ENCODE measurements at places on chromosomes 4 and X.

DNA sequence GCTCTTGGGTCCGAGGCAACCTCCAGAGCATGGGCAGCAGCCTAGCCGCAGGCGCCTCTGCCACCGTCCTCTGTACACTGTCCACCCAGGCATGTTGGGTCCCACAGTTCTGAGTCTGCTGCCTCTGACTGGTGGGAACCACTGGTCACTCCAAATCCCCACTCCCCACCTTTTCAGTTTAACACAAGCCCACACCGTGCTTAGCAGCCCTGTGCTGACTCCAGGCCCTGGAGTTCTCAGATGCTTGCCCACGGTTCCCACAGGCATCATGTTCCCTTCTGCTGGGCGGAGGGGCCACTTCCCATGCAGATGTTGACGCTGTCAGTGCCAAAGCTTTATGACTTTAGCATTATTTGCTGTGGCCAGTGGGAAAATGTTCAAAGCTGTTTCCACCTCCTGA, 104.5 kb downstream of the SCD5 start:
- peaks cover 5% of the 10 kb centered on the region for H3K27me3 ChIP-seq
- no peak for DNase-seq
- no peak overlapping the region for H3K27ac ChIP-seq
- no peaks in the 10 kb centered on the region for H3K36me3 ChIP-seq
- no peaks in the 10 kb centered on the region for H3K4me1 ChIP-seq

DNA sequence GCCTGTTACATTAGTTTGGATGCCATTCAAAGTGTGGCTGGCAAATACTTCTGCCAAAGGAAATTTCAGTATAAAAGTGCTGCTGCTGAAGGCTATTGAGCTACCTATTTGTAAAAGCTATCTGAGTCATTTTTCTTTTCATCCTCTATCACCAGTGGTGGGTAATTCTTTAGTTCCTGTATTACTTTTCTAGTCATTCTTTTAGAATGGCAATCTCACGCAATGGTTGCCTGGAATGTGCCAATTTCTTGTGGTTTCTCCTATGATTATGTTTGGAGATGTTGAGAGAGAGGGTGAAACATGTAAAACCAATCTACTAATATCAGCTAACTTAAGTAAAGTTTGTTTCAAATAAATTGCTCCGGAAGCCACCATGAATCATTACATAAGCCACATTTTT, 685.0 kb downstream of the RAPGEF2 start:
- no peak for DNase-seq
- no peaks in the 10 kb centered on the region for H3K27me3 ChIP-seq
- no peaks in the 10 kb centered on the region for H3K36me3 ChIP-seq
- H3K4me3 ChIP-seq, result no peak overlapping the region

- DNase-seq, result no peak
- H3K27me3 ChIP-seq, result peaks cover 11% of the 10 kb centered on the region
- H3K27ac ChIP-seq, result no peak overlapping the region
- H3K4me1 ChIP-seq, result peaks cover 25% of the 10 kb centered on the region
- peaks cover under 1% of the 10 kb centered on the region for H3K36me3 ChIP-seq
These were observed 112.4 kb upstream of the RBPJ start for GRCh38 chr4:26208237-26208994.

GRCh38 chr4:144208074-144208473, 67.6 kb upstream of the GYPA start:
- DNase-seq, result no peak
- H3K36me3 ChIP-seq, result no peaks in the 10 kb centered on the region
- H3K27ac ChIP-seq, result no peak overlapping the region
- peaks cover 4% of the 10 kb centered on the region for H3K27me3 ChIP-seq

- no peak for DNase-seq
- no peaks in the 10 kb centered on the region for H3K27me3 ChIP-seq
- H3K4me3 ChIP-seq, result no peak overlapping the region
- no peaks in the 10 kb centered on the region for H3K4me1 ChIP-seq
- H3K36me3 ChIP-seq, result no peaks in the 10 kb centered on the region
- H3K27ac ChIP-seq, result no peak overlapping the region
These were observed 750.2 kb upstream of the HS3ST1 start for GRCh38 chr4:12178614-12179610.

Data from activated CD4-positive, alpha-beta T cell treated with anti-CD3 and anti-CD28 coated beads, Interleukin-2, amount 10 ng/mL, durations not matched to agents 24 days and 14 days (primary cell).